ENCODE measurements at places on chromosomes 6 and 20. TPM values are rescaled to one million over a fixed set of nuclear protein-coding genes. Genes with fewer than 3 reads are reported as not detected.

Gene TTLL9
- total RNA-seq = not detected

Gene FOXS1
- total RNA-seq = not detected

Gene POM121L2
- not detected for total RNA-seq

Gene FOXQ1
- 191 TPM for total RNA-seq

Gene NOTCH4
- 0.43 TPM for total RNA-seq

Gene OPRL1
- total RNA-seq = 0.51 TPM

Gene DUSP15
- 8.2 TPM for total RNA-seq

Gene SIRPB1
- total RNA-seq = not detected

Gene NUS1
- total RNA-seq = 38.9 TPM

Gene FAM83B
- 21.1 TPM for total RNA-seq

DNA sequence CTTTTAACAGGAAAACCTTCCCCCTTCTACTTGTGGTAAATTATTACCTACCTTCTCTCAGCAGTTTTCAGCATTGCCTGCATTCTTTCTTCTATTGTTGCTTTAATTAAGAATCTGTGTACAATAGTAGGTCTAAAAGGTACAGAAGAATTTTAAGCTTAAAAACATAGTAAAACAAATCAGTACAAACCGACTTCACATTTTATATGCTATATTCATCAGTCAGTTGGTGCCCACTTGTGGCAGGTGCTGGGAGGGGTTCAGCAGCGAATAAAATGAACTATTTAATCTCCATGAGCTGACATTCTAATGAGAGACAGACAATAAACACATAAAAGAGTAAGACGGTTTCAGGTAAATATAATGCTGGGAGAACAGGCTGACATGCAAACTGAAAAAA lies 73.4 kb upstream of the FBXO30 start:
- DNase-seq = no peak

DNA sequence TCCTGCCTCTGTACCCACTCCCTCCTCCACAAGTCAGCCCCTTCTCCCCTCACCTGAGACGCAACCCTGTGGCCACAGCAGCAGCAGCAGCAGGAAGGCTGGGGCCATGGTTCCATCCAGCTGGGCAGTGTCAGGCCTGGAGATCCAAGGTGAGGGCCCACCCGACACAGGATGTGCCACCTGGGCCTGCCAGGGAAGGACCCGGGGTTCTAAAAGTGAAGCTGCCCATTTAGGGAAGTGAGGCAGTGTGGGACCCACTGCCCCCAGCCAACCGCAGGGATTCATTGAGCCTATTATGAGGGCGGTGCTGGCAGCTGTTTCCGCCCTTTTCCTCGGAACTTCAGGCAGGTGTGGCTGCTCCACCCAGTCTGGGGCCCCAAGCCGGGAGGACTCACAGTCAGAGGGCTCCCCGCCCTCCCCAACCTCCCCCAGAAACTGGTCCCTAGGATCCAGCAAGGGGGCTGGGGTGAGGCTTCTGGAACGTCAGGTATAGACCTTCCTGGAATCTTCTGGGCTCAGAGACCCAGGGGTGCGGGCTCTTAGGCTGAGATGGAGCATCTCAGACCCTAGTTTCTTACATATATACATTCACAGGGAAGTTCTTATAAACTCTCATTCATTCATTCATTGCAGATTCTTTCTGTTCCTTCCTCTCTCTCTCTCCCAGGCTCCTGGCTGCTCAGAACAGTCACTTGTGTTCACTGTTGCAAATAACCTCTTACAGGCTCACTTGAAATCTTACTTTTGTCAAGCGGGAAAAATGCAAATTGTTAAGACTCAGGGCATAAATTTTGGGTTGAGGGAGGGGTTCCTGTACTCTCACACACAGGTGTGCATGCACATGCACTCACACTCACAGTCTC lies at the start of gene TREML2:
Gene TREML2 (minus strand): TSS at position 249 of the 863 bp plus-strand sequence. CDS start 141 bp downstream, at position 108.
- DNase-seq = no peak

- no peak for DNase-seq
These were observed 61.8 kb downstream of the CYB5R4 start for GRCh38 chr6:83921315-83921714.

GRCh38 chr20:58882704-58883089 lies 30.2 kb downstream of the GNAS start:
- DNase-seq = no peak

DNA sequence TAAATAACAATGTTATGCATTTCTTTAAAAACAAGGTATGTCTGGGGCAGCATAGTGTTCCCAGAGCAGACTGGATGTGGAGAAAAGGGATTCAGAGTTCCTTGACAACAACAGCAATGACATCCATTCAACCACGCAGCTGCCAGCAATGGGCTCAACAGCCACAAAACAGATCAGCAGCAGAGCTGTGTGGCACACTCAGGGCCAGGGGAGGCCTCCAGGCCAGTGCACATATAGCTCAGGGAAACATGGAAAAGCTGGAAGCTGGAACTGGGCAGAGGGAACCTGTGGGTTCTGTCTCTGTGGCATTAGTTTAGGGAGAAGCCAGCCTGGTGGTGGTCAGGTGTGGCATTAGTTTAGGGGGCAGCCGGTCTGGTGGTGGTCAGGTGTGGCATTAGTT lies 148.3 kb downstream of the SMOC2 start:
- DNase-seq = no peak

- DNase-seq = no peak
These were observed 6.5 kb upstream of the DST start for GRCh38 chr6:56649053-56649769.

DNA sequence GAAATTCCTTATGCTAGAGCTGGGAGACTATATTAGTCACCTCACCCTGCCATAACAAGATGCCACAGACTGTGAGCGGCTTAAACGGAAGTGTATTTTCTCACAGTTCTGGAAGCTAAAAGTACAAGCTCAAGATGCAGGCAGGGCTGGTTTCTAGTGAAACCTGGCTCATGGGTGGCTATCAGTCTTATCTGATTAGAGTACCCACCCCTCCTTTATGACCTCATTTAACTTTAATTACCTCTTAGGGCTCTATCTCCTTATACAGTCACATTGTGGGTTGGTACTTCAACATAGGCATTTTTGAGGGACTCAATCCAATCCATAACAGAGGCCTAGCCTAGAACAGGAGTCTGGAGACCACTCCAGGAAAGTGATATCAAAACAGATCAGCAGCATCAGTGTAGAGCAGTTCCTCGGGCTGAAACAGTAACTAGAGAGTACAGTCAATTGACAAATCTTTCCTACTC lies 2.3 kb upstream of the SNRNP48 start:
- peak; percentile 13 for DNase-seq

GRCh38 chr6:148830614-148831013 lies 83.8 kb downstream of the UST start:
- no peak for DNase-seq

DNA sequence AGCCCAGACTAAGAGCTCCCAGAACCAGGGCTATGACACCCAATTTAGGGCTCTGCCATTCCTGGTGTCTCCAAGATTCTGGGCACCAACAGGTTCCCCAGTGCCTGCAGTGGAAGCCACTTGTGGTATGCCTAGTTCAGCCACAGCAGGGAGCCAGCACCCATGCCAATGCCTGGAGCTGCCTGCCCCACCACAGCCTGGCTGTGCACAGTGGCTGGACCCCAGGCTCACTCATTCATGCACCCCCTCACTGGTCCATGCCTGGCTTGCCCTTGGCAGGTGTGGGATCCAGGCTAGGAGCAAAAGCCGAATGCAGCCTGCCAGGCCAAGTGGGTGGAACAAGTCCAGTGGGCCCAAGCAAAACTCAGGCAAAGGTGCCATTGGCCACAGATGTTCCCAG lies 91.9 kb downstream of the MKKS start:
- DNase-seq = no peak

DNA sequence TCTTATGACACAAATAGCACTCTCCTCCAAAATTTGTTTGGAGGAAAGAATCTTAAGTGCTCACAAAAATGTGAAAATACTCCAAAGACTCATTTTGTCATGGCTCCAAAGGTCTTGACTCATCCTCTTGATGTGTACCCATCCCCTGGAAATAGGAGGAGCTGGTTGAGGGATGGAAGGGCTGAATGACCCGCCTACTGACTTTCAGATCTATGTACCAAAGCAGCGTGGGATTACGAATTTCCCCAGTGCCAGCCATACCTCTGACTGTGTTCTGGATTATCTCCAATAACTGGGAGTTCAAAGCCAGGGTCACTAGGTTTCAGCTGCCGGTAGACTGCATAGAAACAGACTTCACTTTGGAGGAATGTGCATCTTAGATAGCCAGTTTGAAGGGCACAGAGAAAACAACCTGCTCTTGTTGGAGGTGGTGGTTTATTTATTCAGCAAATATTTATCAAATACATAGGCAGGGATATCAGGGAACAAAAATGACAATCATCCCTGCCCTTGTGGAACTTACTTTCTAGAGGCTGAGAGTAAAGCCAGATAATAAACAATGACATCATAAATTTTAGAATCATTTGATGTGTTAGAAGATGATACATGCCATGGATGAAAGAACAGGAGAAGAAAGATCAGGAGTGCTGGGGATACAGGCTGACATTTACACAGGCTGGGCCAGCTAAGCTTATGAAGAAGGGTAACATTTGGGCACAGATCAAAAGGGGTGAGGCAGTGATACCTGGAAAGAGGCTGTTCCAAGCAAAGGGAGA lies 246.6 kb downstream of the TBXT start:
- no peak for DNase-seq

DNA sequence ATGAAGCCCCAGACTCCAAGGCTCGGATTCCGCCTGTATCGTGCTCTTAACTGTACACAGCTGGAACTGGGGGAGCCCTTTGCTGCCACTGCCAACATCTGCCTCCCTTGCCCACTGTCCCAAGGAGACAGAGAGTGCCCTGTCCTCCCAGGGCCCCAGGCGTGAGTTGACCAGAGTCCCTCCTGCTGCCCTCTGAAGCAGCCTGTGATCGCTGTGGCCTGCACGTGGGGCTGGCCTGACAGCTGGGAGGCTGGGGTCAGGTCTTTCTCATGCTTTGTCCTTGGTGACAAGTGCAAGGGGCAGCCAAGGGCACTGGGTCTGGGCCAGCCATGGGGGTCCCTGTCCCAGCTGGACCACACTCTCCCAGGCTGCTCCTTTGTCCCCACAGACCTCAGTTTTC lies 44.3 kb downstream of the KIAA1755 start:
- DNase-seq = no peak

- DNase-seq = no peak
These were observed 474 bp downstream of the RBM38 start for GRCh38 chr20:57391439-57392301.

DNA sequence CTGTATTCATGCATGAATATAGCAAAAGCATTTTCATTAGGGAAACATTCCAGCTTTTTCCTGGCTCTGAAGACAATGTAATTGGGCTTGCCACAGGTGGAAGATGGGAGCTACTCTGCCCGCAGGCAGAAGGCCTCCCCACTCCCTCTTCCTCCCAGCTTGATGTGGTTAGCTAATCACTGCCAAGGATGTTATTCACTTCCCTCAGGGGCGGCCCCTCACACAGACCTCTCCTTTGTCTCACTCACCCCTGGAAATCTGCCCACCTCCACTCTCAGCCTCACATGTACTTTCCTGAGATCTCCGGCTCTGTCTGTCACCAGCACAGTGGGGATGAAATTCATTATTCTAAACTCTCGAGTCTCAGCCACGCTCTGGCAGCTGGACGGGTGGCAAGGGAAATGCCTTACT lies 100.7 kb downstream of the ANKRD60 start:
- DNase-seq = no peak

GRCh38 chr6:215335-216034 lies 76.8 kb upstream of the DUSP22 start:
- no peak for DNase-seq

DNA sequence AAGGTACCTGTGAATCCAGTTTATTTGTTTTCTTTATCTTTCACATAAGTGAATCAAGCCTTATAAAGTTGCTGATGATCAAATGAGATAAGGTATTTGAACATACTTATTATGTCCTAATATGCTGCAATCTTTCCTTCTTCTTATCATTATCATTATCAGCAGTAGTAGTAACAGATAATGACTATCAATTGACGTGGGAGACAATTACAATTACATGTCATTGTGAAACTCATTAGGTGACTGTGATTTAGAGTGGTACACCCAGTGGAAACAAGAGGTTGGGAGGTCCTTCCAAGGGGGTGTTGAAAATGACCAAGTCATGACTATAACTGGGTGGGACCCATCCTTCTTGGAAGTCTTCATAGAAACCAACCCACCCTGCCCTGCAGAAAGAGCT lies 2.8 kb downstream of the CLIC5 start:
- DNase-seq = no peak

- no peak for DNase-seq
These were observed 125.9 kb upstream of the TRAF3IP2 start for GRCh38 chr6:111731456-111732195.

GRCh38 chr6:106214531-106214930 lies 111.0 kb downstream of the ATG5 start:
- no peak for DNase-seq

GRCh38 chr6:10355115-10355702 lies 59.7 kb downstream of the TFAP2A start:
- DNase-seq = no peak

DNA sequence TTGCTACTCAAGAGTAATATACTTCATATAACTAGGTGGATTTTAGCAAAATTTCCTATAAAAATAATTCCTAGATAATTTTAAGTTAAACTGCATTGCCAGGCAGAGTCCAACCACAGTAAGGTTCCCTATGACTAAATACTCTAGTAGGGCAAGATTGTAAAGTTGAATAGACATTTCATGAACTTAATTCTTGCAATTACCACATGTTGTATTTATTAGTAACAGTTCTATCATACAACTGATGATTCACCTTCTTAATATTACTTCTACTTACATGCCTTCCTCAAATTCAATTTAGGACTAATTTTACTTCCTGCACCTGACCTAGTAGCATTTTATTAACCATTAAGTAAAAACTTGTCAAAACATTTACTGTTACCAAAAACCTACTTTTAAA lies 266.7 kb upstream of the THEMIS start:
- no peak for DNase-seq

- no peak for DNase-seq
These were observed 54.4 kb downstream of the DTNBP1 start for GRCh38 chr6:15608396-15608795.

DNA sequence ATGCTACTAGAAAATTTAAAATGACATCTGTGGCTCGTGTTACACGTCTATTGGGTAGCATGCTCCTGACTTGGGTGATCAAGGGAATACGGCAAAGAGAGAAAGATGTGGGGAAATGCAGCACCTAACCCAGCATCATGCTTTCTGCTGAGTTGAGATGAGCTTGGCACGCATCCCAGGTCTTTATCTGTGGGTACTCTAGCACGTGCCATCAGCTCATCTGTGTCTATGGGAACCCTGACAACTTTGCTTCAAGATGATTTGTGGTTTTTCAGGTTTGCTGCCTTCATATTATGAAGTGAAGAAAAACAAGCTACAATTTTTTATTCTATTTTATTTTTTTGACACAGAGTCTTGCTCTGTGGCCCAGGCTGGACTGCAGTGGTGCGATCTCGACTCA lies 21.0 kb downstream of the RNASET2 start:
- DNase-seq = no peak

DNA sequence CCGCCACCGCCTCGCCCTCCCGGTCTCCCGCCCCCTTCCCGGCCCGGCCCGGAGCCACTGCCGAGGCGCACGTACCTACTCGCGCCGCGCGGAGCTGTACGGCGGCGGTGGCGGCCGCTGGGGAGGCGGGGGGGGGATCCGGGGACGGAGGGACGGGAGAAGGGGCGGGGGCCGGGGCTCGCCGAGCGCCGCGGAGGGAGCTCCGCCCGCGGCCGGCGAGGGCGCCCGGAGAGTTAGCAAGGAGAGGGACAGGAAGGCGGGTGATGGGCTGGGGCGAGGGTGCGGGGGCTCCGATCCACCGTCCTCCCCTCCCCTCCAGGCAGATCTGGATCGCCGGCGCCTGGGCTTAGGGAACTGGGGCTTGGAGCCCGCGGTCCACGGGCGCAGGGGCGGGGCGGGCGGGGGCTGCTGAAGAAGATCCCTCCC lies 548 bp upstream of the TMEM74B start:
- DNase-seq = peak; percentile 56

- no peak for DNase-seq
These were observed 115.2 kb upstream of the NRN1 start for GRCh38 chr6:6121943-6122342.

Measured in Caco-2 (cell line).